ENCODE measurements at places on chromosomes 1 and 21.

DNA sequence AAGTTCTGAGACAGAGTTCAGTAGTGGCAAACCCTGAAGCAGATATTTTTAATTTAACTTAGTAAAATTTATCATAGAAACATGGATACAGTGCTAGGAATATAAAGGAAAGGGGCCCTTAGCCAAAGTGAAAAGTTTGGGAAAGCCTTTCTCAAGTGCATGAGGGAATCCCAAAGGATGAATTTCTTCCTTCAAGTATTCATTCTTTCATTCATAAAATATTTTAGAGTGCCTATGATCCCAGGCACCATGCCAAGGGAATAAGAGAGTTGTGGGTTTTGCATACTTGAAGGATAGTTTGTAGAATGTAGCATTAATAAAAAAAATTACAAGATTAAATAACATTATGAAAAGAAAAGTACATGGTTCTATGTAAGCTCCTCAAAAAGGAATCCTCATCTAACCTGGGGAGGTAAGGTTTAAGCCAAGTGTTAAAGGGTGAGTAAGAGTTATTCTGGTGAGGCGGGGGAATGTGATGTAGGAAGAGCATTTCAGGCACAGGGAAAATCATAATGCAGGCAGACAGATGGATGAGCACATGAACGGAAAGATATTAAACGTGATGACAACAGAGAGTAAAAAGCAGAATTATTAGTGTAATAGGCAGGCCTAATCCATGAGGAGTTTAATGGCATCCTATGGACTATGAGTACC lies 40.4 kb upstream of the NTNG1 start:
- DNase-seq: no peak

- DNase-seq: no peak
Measured at GRCh38 chr1:108880850-108881249, 4.1 kb downstream of the GPSM2 start.

- no peak for DNase-seq
Measured at GRCh38 chr1:152513081-152513480, 1.2 kb upstream of the CRCT1 start.

GRCh38 chr1:103220631-103221041 lies 112.3 kb upstream of the COL11A1 start:
- no peak for DNase-seq

- DNase-seq: no peak
Measured at GRCh38 chr21:21682172-21682571, 684.0 kb downstream of the NCAM2 start.

Data from cerebellar nuclear complex (tissue), 1 donor.